GM12865 (cell line): ENCODE measurements at places on chromosomes 2 and 18.

DNA sequence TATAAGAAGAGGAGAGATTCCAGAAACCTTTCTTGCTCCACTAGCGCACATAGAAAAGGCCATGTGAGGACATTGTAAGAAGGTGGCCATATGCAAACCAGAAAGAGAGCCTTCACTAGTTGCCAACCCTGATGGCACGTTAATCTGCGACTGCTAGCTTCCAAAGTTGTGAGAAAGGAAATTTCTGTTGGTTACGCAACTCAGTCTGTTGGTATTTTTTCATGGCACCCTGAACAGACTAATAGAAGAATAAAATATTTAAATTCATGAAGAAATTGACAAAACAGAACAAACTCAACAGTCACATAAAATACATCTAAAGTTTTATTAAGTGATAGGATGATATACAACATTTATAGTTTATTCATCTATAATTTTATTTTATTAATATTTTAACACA is 625.9 kb upstream of the NRXN1 start:
- no peak for DNase-seq

GRCh38 chr2:94966689-94967088 is 58.8 kb upstream of the MAL start:
- no peak for DNase-seq

DNA sequence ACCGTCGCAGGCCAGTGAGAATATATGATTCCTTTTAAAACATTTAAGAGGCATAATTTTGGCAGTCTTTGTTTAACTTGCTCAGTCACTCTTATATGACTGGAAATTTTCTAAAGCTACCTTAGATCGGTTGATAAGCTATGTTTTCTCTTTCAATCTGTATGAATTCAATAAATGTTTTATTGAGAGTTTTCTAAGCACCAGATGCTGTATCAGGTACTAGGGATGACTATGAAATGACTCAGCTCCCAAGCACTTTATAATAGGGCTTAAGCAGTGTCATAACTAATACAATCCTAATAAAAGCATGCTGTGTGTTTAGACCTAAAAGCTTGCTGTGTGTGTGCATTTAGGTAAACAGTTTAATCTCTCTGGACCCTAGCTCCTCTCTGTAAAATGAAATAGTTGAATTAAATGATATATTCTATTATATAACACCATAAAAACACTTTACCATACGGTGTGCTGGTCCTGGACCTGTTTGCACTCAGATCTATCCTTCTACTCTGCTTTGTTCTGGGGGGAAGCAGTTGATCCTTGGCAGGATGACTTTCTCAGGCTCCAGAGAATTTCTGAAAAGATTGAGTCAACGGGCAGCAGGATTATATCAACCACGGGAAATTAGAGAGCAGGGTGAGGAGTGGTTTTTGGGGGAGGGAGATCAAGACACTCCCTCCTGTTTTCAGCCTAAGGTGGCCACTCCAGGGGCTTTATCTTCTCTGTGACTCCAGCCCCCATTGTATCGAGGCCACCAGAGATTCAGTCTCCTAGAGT is 26.1 kb upstream of the SLC38A11 start:
- no peak for DNase-seq

DNA sequence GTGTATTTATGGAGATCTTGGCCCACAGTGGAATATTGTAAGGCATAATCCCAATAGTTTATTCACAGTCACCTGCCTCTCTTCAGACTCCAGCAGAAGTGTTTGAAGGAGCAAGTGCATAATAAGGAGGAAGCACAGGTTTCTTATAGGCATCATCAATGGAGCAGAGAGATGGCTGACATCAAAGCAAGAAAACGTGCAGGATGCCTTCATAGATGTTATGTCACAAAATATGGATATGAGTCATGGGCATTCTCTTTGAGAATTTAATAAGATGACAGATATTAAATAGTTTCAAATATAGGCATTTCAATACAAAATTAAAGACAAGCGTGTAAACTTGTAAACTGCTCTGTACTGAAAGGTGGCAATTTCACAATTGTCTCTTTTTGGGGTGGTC is 4.0 kb upstream of the RND3 start:
- DNase-seq: no peak

DNA sequence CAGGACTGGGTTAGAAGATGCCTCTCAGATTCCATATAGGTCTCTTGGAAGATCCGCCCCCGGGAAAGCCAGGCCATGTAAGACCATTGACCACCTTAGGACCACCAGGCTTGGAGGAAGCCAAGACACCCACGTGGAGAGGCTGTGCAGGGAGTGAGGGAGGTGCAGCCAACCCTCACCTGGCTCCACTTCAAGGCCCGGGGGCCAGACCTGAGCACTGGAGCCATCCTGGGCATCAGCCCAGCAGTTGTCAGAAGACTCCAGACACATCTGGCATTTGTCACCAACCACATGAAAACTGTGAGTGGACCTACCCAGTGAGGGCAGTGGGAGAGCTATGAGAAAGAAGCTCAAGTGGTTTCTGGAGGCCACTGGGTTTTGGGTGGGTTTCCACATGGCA is 214.4 kb downstream of the MYT1L start:
- no peak for DNase-seq

DNA sequence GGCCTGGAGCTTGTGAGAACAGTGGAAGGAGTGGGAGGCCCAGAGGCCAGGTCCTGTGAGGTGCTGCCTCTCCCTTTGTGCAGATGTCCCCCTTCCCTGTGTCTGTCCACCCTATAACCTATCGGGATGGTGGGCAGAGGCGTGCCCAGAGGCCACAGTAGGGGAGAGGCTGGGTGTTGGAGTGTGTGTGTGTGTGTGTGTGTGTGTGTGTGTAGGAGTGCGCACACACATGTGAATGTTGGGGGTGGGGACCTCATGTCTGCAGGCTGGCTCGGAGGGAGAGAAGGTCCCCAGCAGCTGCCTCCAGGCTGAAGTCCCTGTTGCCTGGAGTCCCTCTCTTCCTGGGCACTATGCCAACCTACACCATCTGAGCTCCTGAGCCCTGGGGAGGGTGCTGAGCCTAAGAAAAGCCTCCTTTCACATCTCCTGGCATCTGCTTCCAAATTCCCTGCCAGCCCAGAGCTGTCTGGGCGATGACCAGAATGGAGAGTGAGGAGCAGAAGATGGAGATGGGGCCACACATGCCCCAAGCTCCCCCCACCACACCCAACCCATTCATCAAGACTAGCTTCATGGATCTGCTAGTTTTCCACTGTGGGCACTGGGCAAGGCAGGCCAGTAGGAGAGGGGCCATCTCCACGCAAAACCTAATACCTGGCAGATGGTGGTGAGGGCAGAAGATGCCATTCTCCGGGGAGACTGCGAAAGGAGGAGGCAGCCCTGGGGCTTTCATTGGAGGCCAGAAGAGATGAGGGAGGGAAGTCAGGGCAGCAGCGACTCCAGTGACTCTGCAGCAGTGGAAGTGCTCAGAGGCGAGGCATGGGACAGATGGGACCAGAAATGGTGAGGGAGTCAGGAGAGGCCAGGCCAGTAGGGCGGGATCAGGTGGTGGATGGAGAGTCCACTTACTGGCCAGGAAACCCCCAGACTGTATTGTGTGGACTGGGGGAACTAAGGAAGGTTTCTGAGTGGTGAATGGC is 20.3 kb downstream of the KCNK3 start:
- DNase-seq: no peak

GRCh38 chr2:168182550-168183249 is 64.7 kb downstream of the STK39 start:
- DNase-seq: no peak

DNA sequence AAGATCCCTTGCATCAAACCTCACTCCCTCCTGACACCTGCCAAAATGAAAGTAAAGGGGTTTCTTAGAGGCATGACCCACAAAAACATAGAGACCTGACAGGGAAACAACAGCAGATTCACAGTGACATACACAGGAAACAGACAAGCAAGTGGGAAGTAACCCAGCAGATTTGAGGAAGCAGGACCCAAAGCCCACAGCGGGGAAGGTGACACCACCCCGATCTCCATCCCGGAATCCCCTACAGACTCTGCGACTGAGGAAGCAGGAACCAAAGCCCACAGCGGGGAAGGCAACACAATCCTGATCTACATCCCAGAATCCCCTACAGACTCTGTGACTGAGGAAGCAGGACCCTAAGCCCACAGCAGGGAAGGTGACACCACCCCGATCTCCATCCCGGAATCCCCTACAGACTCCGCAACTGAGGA is 21.6 kb downstream of the CIB4 start:
- no peak for DNase-seq

- peak; percentile 36 for DNase-seq
These were observed 6.3 kb upstream of the NRP2 start for GRCh38 chr2:205675861-205676516.

DNA sequence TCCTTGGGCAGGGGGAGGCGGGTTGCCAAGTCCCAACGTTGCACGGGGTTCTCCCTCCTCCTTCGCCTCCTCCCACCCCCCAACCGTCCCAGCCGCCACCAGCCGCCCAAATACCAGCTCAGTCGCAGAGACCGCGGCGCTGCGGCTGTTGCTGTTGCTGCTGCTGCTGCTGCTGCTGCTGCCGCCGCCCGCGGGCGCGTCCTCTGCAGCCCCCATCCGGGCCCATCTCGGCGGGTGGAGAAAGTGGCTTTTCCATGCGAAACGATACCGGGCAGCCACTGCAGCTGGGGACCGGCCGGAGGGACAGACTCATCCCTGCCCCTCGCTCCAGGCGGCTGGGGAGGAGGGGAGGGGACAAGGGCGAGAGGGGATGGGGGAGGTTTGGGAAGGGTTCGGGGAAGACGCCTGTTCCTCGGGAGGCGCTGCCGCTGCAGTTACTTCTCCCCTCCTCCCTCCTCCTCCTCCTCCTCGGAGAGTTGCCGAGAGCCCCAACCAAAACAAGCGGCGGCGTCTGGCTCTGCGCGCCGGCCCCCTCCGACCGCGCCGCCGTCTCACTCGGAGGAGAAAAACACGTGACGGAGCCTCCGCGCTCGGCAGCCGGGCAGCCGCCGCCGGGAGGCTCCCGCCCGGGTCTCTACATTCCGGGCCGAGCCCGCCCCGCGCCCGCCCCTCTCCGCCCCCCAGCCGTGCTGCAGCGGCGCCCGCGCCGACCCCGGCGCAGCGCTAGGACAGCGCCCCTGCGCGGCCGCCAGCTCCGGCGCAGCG is at the start of gene IRS1:
Gene IRS1 (minus strand): TSS at position 610 of the 765 bp plus-strand sequence. CDS start 1,082 bp downstream, outside the sequence.
- peak; percentile 73 for DNase-seq

DNA sequence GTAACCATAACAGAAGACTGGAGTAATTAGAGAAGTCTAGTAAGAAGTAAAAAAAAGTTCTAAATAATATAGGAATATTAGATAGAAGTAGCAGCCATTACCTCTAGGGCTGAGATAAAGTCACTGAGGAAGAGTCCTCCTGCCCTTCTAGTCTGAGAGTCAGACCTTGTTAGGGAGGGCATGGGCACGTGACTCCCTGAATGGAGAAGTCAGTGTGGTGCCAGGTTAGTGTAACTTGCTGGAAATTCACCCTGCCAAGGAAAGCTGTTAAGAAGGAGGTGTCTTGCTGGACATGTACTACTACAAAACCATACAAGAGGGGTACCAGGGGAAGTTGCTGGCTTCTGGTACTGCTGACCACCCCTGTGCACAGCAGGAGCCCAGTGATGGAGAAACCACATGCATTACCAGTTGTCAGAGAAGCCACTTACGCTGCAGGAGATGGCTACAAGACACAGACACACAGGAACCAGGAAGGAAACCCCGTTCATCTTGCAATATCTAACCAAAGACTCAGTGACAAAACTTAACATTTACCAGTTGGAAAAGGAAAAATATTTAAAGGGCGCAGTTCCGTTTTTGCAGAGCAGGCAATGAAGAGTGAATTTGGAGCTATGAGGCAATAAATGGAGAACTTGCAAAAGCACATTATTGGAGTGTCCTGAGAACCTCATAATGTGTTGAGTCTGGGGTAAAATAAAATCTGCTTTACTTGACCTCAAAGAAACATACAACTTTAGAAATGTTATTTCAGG is 77.2 kb upstream of the TLK1 start:
- no peak for DNase-seq

DNA sequence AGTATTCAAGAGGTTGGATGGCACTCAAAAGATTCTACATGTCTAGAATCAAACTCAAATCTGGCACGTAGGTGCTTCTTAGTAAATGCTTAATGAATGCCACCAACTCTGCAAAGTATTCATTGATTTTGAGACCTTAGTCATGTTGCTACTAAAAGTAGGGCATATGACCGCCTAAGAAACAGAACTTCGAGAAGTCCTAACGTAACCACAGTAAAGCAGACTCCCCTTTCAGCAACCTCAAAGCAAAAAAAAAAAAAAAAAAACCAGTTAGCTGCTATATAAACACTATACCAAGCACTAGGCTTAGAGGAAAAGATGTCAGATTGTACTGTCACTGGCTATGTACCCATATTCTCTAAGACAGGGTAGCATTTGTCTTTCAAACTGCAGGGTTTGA is 33.9 kb downstream of the PTCD3 start:
- no peak for DNase-seq

DNA sequence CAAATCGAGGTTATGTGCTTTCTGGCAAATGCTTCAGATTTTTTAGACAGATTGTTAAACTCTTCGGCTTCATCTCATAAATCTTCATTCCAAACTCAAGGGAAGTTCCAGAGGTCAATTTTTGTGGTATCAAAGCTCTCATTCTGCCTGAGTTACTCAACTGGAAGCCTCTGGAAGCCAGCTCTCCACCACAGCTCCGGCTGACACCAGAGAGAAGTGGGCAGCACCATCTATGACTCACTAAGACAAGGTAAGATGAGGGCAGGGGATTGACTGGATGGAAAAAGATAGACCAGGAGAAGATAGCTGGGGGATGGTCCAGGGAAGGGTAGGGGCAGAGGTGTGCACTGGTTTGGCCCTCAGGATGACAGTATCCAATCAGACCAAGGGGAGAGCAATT is 137.3 kb upstream of the HNRNPA3 start:
- DNase-seq: no peak

GRCh38 chr2:84121-84520 is 37.8 kb upstream of the FAM110C start:
- DNase-seq: no peak

- DNase-seq: no peak
These were observed 61.4 kb downstream of the SMAD7 start for GRCh38 chr18:48889115-48889941.

DNA sequence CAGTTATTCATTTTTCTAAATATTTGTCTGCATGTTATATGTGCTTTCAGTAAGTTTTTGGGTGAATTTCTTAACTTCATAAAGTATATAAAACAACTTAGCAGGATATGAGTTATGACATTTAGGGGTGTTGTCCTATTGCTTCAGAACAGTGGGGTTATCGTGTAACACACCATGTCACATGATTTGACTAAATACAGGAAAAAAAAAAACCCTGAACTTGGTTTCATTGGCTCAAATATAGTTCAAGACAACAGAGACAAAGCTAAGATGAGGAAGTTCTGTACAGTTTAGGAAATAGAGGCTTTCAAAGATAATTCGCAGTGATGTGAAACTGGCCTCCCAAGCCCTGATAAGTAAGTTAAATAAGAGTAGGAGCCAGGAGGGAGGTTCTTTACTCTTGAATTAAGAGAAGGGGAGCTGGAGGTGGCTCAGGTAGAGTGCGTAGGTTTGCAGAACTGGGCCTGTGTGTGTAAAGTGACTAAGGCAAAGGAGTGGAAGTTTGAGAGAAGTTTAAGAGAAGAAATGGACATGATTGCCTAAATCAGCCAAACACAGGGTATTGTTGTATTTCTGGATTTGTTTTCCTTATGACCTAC is 53.9 kb downstream of the LIMS1 start:
- DNase-seq: no peak
